ENCODE measurements at places on chromosomes 4 and X.

GRCh38 chr4:111699165-111699564, 446.1 kb upstream of the FAM241A start:
- no peak for DNase-seq

DNA sequence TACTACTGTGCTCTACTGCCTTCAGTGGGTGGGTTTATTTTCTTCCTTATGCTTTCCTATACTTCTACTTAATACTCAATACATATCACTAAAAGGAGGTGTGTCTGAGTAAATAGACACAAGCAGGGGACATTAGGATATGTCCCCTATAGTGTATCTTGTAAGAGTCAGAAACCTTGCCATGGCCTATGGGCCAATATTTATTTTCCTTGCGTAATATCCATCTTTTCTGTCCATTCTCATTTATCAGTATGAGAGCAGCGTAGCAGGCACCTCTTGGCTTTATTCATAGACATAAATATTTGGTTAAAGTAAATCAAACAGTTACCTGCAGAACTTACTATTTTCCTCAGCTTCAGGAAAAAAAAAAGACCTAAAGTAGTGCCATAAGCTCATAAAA, 46.6 kb upstream of the PHF8 start:
- no peak for DNase-seq

- no peak for DNase-seq
These were observed 1.0 kb downstream of the CHRDL1 start for GRCh38 chrX:110794601-110795000.

DNA sequence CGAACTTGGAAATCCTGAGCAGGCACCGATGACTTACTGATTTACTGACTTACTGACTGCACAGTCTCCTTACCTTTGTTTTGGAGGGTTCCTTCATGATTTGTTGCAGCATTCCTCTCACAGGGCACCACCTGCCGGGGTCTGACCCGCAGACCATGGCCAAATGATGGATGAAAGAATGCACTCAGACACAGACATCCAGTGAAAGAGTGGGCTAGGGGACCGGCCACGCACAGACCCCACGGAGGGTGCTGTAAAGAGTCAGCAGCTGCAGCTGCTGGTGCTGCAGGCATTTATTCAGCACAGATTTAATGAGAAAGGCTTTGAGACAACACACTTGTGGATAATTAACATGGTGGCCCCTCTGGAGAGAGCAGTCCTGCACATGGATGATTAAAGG, 3.4 kb downstream of the MAGEB5 start:
- no peak for DNase-seq

DNA sequence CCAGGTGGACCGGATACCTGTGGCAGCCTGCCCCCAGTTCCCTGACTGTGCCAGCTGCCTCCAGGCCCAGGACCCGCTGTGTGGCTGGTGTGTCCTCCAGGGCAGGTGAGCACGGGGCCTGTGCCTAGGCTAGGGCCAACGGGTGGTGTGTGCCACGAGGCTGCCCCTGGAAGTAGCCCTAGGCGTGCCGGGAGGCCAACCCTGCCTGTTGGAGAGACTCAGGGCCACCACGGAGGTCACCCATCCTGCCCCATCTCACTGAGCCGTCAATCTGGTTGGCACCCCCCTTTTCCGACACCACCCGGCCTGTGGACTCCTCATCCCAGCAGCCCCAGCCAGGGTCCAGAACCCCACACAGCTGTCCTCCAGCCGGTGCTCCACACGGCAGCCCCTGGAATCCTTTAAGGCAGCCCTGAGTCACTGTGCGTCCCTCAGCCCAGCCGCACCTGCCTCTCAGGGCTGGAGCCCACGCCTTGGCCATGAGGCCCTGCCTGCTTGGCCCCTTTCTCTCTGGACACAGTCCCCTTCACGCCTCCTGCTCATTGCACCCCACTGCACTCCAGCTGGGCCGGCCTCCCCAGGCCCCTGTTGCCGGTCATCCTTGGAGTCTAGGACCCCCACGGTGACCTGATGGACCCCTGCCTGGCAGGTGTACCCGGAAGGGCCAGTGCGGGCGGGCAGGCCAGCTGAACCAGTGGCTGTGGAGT, 5.3 kb downstream of the PLXNB3 start:
- no peak for DNase-seq

DNA sequence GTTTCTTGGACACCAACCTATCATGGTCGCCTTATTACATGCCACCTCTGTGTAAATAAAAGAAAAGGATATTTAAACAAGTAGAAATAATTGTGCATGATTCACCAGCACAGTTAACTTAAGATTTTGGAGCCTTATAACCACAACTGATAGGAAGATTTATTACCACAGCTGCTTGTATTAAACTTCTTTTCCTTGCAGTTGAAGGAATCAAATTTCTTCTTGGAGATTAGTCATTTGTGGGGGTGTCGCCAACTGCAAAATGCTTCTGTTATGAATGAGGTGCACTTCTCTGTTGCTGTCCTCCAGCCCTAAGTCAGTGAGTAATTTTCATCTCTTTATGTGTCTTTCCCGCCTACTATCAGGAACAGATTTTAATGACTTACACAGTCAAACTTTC, 73.3 kb downstream of the OR13H1 start:
- no peak for DNase-seq

- no peak for DNase-seq
These were observed 6.2 kb downstream of the CSF2RA start for GRCh38 chrX:1274786-1275185.

GRCh38 chr4:69894186-69894585, 34.2 kb upstream of the SULT1E1 start:
- DNase-seq = no peak

GRCh38 chrX:54447461-54447860, 7.3 kb downstream of the TSR2 start:
- no peak for DNase-seq

DNA sequence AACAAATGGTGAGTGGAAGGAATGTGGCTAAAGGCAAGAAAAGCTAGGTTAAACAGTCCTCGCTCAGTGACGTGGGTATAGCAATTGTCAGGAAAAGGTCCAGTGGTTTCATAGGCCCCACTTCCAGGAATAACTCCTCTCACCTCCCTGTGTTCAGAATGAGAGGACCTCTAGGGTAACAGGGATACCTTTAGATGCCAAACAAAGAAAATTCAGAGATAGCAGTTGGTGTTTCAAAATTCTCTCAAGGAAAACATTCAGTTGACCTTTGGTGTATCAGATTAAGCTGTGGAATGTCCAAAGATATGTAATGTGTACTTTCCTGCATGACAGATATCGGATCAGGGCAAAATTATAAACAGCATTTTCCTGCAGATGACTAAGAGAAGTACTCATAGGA, 155.9 kb downstream of the ARHGAP6 start:
- DNase-seq = no peak

DNA sequence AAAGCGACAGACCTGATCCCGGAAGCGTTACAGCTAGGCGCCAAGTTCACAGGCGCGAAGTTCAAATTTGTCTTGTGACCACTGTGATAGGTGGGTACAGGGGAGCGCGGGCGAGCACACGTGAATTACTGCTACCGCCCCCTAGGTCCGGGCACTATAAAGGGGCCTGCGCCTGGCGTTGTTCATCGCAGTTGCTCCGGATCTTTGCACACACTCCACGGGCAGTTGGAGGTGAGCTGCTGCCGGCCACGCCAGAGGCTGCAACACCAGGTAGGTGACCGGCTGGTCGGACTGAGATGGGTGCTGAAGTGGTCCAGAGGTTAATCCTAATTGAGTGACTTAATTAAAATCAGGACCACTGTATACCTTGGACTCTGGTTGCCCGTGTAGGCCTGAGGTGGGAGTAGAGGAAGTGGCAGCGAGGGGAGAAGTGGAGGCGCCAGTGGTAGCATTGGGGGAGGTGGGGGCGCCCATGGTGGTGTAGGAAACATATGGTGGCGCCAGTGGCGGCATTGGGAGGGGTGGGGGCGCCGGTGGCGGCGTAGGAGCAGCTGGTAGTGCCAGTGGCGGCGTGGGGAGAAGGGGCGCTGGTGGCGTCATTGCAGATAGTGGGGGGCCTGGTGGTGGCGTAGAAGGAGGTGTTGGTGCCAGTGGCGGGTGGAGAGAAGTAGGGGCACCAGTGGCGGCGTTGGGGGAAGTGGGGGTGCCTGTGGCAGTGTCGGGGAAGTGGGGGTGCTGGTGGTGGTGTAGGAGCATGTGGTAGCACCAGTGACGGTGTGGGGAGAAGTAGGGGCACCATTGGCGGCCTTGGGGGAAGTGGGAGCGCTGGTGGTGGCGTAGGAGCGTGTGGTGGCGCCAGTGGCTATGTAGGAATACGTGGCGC, at the start of gene GCNA:
Gene GCNA (plus strand): TSS at position 185 of the 883 bp plus-strand sequence. CDS start 2,385 bp downstream, outside the sequence.
- DNase-seq = no peak

- no peak for DNase-seq
These were observed 1459.9 kb downstream of the PCDH7 start for GRCh38 chr4:32180086-32180485.

GRCh38 chr4:153529646-153530045, 63.5 kb downstream of the TMEM131L start:
- DNase-seq = no peak

- no peak for DNase-seq
These were observed 87.8 kb downstream of the SPRY1 start for GRCh38 chr4:123484291-123484926.

- no peak for DNase-seq
These were observed 32.2 kb downstream of the SMS start for GRCh38 chrX:21972721-21973120.

DNA sequence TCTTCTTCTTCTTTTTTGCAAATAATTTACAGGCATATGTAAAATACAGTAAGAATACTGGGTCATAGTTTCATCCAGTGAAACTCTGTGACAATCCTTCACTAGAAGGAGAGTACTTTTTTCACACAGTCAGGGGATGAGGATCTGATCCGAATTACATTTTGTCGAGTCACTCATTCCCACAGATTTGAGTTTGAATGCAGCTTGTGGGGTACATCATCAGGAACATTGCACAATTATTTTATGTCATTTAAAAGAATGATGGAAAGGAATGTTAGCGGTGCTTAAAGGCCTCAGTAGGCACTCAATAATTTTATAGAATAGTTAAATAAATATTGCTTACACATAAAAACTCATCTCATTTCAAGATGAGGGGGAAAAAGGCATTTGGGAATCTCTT, 88.6 kb downstream of the CHRNA9 start:
- DNase-seq = no peak

GRCh38 chr4:64584981-64585557, 175.8 kb upstream of the TECRL start:
- no peak for DNase-seq

- no peak for DNase-seq
These were observed 2.7 kb upstream of the PHKA1 start for GRCh38 chrX:72716766-72717165.

GRCh38 chrX:13607996-13608365, 38.6 kb downstream of the EGFL6 start:
- DNase-seq = no peak

DNA sequence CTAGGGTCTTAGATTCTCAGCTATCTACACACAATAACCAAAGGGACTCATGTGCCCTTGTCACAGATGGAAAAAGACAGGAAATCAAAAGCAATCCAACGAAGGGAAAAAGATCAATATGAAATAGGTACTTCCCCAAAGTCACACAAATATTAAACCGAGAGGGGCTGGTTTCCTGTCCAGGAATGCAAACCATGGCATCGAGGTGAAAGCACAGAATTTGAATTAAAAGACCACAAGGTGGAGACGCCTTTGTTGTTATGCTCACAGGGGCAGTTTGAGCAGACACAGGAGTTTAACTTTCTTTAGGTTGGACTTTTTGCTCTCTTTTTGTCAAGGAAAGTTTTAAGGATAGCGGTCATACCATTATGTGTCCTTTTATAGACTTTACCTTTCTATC, 14.3 kb downstream of the H2BW1 start:
- no peak for DNase-seq

DNA sequence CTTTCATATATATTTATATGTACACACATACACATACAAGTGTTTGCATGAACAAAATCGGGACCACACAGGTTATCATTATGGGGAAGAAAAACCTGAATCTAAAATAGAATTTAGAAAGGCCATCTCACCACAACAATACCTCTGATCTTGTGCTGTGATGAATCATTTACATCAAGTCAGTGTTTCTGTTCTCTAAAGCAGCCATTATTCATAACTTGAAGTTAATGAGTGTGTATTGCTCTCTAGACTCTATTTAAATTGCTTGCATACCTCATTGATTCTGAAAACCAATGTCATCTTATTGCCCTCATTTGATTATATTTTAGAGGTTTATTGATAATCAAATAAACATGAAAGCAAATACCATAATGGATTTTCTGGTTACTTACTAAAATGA, 71.6 kb downstream of the FAM114A1 start:
- no peak for DNase-seq

GRCh38 chrX:120564925-120565324, 4.2 kb upstream of the CUL4B start:
- no peak for DNase-seq

DNA sequence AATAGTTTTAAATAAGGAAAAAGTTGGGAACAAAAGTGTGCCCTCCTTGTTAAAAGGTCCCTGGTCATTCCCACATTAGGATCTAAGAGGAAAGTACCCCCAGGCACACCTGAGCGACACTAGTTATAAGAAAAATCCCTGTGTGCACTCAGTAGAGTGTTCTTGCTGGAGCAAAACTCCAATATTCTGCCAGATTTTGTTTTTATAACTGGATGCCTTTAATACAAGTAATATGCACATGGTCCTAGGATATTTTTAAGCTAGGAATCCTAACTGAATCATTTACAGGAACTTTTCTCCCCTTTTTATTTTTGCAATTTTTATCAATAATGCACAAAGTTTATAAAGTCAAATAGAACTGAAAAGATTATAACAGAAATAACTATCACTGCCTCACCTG, 68.6 kb downstream of the BEND4 start:
- no peak for DNase-seq

DNA sequence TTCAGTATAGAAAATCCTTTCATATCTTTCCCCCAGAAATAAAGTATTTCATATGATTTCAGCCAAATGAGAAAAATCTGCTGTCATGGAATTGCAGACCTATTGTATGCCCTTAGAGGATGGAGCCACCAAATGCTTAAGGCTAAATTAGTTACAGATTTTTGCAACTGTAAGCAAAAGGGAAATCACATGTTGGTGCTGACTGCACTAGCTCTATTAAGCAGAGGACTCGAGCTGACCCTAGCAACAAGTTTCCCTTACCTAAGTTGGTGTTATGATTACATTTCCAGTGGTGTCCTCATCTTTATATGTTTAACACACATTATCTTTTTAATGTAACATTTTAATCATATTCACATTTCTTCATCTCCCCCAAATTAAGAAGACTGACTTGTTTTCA, 58.3 kb upstream of the DOCK11 start:
- DNase-seq = no peak

DNA sequence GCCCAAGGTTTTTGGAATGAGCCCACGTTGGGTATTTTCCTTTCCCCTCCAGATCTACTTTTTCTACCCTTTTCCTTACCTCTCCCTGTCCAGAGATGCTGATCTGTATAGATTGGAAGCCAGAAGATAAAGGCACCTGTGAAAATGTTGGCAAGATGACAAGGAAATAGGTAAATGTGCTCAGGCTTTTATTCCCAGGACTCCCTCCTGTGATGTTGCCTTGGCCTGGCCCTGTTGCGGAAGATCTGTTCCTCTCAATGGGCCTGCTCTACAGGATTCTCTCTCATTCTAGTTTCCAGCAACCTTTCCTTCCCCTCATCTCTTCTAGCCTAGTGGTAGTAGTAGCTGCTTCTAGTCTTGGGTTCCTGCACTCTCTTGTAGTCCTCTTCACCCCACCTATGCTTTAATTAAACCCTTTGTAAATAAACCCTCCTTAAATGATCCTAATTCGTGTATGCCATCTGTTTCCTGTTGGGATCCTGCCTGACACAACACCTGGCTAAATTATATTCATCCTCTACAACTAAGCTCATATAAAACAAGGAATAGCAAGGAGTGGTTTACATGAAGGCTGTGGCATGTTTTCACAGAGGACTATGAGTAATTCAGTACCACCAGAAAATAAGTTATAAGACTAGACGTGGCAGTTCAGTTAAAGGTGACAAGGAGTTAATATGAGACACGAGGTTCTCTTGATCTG, 95.7 kb upstream of the MAOA start:
- no peak for DNase-seq
